ENCODE measurements at places on chromosomes 2 and 18.

DNA sequence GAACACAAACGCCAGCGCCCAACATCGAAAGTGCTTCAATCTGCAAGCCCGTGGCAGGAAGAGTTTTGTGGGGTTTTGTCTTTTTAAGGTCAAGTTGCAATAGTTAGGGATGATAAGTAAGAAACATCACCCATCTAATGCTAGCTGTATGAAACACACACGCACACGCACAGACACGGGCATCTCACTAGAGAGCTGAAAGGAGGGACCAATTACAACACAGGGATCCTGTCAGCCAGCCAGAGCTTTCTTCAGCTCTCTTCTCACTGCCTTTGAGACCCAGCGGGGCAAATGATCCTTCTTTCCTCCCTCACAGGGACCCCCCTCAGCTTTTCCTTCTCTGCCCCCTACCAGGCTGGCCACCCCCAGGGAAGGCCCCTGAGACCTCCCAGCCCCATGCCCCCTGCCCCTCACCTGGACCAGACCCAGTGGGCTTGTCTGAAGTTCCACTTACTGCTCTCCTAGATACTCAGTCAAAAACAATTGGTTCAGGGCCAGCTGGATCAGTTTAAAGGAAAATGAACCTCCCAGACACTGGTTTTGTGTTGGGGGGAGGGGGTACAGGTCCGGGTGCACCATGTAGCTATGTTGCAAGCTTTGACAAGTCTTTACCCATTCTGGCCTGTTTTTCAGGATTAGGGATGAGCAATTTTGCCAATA, 17.9 kb downstream of the CYP26B1 start:
- DNase-seq = no peak

DNA sequence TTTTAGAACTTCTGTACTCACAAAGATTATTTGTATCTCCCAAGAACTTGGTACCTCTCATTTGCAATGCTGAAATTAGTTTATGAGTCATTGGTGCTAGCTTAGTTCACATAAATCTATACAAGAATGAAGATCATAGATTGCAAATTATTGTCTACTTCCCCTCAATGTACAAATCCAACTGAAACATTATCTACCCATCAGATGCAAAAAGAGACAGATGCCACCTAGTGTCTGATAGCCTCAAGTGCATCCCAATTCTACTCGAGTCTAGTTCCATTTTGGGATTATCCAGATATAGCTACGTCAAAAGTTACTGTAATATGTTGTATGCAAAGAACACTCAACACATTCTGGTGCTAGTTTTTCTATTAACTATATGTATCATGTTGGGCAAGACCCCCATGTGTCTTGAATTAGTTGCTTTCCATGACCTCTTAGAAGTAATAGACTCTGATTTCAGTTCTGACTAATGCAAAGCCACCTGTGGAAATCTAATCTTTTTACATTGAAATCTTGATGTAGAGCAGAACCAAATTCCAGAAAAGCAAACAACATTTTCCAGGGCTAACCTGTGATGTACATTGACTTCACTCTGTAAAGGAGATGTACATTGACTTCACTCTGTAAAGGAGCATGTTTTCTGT, 210.0 kb downstream of the RBM43 start:
- DNase-seq = no peak

- no peak for DNase-seq
Observed at GRCh38 chr2:3557639-3558204, 411 bp downstream of the RNASEH1 start.

DNA sequence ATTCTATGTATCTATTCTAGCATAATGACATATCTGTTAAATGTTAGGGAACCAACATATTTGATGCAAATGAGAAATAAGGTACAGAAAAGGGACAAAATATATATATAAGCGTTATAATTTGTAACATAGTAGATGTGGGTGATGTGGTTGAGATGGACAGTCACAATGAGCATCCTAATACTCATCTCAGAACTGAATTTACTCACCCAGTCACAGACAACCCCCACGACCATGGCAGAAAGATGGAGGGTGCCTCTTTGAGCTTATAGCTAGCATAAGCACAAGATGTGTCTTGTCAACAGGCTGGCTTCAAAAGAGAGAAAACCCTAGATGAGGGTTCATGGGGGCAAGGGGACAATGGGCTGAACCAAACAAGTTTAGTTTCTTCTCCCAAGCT, 9.1 kb upstream of the DSG3 start:
- DNase-seq = no peak

GRCh38 chr2:236940916-236941520, 144.7 kb upstream of the COPS8 start:
- no peak for DNase-seq

GRCh38 chr2:29229640-29230039, 114.4 kb downstream of the CLIP4 start:
- DNase-seq = no peak

- DNase-seq = no peak
Observed at GRCh38 chr2:48677450-48677849, 59.8 kb downstream of the GTF2A1L start.

- no peak for DNase-seq
Observed at GRCh38 chr18:44342162-44342561, 338.5 kb upstream of the SETBP1 start.

GRCh38 chr2:58476556-58476955, 235.4 kb upstream of the FANCL start:
- no peak for DNase-seq

GRCh38 chr2:14634182-14634488, 1.6 kb downstream of the LRATD1 start:
- no peak for DNase-seq

DNA sequence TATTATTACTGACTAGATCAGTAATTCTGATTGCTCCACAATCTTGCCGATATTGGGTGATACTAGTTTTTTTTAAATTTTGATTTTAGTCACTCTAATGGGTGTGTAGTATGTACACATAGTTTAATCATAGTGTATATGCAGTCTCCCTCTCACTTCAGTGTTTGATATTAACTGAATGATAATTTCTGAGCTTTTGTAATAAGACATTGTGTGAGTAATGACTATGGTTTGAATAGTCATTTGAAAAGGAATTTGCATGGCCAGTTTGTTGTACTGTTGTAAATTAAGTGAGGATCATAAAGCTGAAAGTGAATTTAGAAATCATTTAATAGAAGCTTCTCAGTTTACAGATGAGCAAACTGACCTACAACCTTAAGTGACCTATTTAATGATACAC, 33.4 kb downstream of the USP14 start:
- no peak for DNase-seq

- DNase-seq = no peak
Observed at GRCh38 chr2:143629340-143629739, 500.1 kb downstream of the ARHGAP15 start.

GRCh38 chr2:11579867-11580659, 46.2 kb downstream of the GREB1 start:
- no peak for DNase-seq

- no peak for DNase-seq
Observed at GRCh38 chr18:32424696-32425095, 46.0 kb downstream of the GAREM1 start.
